Lower leg skin (tissue), 4 donors: ENCODE measurements at places on chromosomes 2 and 18.
A peak's percentile ranks its signal among the peaks of the same experiment; 100 is the strongest.

GRCh38 chr2:231709636-231709980, 1.3 kb downstream of the PTMA start:
- peak; percentile 93 for DNase-seq

GRCh38 chr2:234279637-234280036, 217.2 kb downstream of the ARL4C start:
- DNase-seq, result no peak

DNA sequence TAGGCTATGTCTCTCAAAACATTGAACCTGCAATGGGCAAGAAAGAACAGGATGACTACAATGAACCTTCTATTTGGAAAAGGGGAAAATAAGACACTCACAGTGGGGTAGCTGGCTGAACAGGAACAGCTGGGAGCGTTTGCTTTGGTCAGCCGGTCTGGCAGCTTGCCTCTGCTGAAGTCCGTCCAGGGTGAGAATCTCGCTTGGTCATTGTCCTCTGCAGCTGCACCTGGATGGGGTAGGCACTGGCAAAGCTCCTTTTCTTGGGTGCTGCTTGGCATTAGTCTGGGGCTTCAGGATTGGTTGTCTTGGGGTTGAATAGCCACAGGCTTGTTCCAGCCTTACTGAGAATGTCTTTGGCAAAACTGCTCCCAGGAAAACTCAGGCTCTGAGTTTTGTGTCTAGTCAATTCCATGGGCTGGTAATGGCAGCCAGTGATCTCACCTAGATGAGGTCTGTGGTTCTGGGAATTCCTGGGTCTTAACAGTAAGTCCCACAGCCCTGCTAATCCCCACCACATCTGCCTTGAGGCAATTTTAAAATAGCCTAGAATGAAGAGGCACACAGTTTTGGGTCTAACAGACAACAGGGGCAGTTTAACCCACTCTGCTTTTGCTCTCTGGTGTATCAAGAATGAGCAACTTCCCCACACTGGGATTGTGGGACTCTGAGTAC, 13.4 kb downstream of the NEDD4L start:
- peak; percentile 48 for DNase-seq

DNA sequence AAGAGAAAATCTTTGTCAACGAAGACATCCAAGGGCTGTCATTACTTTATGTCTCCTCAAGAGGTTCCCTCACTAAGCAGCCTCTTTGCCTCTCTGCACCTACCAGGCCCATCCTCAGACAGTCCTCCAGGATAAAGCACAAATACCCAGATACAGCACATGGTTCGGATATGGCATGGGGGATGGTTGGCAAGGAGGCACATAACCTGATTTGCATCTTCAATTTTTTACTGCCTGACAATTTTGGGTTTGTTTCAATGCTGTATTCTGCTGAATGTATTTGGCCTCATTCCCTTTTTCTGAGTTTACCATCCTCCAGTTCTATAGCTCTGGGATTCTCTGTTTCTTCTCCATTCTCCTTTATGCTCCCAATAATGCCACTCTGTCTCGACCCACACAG, 78.8 kb downstream of the VIT start:
- peak; percentile 20 for DNase-seq

- no peak for DNase-seq
Observed at GRCh38 chr18:12301263-12302005, 6.6 kb upstream of the TUBB6 start.

GRCh38 chr2:106638043-106638442, 150.9 kb downstream of the CD8B2 start:
- DNase-seq, result no peak

- DNase-seq, result no peak
Observed at GRCh38 chr2:3041246-3041645, 336.4 kb downstream of the EIPR1 start.
